ENCODE measurements at places on chromosomes 13 and 19.

- DNase-seq: no peak
These were observed 13.1 kb upstream of the TMEM161A start for GRCh38 chr19:19151418-19151817.

DNA sequence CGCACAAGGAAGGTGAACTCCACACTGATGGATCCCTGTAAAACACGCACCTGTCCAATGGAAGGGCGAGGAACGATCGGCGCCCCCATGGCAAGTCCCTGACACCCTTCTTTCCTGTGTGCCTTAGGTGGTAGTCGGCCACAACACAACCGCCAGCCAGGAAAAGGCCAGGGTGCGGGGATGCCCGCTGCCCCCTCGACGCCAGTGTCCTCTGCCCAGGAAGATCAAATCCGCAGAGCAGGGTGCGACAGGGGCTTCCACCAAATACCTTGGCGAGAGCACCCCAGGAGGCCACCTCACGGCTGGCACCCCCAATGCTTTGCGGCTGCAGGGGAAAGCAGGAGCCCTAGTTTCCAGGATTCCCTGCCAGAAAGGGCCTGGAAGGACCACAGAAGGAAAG is 91.2 kb downstream of the ZNF254 start:
- no peak for DNase-seq

GRCh38 chr13:27613628-27614027 is 6.7 kb downstream of the LNX2 start:
- DNase-seq: no peak

DNA sequence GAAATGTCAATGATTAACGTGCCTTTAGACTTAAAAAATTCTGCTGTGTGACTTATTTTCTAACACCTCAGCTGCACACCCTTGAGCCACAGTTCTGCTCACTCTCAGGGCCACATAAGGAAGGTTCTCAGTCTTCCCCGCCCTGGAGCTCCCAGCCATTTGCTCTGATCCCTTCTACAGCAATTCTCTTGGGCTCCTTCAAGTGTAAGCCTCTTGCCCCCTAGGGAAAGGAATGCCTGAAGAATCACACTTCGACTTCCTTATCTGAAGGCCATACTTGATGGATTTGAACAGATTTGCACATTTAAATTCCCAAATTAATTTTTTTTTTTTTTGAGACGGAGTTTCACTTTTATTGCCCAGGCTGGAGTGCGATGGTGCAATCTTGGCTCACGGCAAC is 44.2 kb downstream of the RASA3 start:
- no peak for DNase-seq

DNA sequence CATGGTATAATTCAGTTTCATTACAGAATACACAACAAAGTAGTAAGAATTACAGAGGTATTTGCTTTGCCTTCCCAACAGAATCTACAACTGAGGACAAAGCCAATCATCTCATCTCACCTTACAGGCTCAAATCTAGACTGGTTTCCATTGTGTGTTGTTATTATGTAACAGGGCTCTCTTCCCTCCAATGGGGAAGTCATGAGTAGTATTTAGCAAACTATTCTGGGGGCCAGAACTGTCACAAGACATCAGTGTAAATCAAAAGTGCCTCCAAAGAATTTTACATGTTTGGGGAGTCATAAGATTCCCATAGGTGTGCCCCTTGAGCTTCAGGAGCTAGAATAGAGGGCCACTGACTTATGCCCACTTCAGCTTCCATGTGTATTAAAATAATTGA is 187.0 kb upstream of the EDNRB start:
- DNase-seq: no peak

GRCh38 chr13:112721198-112722104 is 31.6 kb downstream of the ATP11A start:
- DNase-seq: no peak

DNA sequence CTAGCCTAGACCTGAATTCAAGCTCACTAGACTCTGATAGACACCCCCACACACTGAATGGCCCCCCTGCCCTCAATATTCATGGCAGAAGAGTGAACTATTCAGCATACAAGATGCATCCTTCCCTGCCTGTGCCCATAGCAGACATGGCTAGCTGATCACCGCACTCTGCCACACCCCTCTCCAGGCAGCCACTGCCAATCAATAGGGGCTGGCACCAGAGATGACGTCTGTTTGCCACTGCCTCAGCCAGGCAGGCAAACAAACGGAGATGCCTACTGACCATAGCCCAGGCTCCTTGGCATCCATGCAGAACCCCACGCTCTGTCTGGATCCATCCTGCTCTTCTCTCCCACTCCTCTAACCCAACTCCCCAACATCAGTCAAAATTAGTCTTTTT is 13.8 kb upstream of the NPAS1 start:
- DNase-seq: no peak

- DNase-seq: no peak
These were observed 15.2 kb upstream of the CPB2 start for GRCh38 chr13:46119883-46120614.

DNA sequence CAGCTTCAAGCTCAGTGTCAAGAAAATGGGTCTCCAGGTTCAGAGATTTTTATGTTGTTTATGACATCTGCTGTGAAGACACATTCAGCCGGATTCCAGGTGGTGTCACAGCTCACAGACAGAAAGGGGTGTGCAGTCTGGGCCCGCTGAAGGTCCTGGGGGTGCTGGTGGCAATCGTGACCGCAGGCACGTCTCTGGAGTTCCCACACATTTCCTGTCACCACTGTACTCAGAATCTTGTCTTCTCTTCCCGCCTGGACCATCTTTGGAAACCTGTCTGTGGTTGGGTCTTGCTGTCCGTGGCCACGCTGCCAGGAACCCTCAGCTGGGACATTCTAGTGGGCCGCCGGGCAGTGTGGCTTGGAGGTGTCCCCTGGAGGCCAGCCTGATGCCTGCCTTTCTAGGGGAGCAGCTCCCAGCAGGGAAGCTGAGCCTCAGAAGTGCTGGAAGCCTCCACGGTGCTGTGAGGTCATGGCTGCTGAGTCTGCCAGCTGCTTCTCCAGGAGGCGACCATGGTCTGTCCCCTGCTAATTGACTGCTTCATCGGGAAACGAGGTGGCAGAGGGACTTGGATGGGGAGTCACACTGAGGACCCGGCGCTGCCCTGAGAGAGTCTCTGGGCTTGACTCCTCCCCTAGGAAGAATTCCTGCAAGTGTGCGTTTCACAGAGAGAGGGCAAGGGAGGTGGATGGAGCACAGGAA is 3.7 kb downstream of the TEX29 start:
- DNase-seq: no peak

DNA sequence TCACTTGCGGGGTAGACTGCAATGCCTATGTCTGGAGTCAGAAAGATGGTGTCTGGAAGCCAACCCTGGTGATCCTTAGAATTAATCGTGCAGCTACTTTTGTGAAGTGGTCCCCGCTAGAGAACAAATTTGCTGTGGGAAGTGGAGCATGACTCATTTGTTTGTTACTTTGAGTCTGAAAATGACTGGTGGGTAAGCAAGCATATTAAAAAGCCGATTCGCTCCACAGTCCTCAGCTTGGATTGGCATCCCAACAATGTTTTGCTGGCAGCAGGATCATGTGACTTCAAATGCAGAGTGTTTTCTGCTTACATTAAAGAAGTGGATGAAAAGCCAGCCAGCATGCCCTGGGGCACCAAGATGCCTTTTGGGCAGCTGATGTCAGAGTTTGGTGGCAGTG is 9.5 kb upstream of the ERVV-1 start:
- DNase-seq: no peak

- DNase-seq: no peak
These were observed 307.0 kb downstream of the ZNF536 start for GRCh38 chr19:30679153-30679702.

- DNase-seq: no peak
These were observed 36.5 kb downstream of the SPTBN4 start for GRCh38 chr19:40503320-40503695.

DNA sequence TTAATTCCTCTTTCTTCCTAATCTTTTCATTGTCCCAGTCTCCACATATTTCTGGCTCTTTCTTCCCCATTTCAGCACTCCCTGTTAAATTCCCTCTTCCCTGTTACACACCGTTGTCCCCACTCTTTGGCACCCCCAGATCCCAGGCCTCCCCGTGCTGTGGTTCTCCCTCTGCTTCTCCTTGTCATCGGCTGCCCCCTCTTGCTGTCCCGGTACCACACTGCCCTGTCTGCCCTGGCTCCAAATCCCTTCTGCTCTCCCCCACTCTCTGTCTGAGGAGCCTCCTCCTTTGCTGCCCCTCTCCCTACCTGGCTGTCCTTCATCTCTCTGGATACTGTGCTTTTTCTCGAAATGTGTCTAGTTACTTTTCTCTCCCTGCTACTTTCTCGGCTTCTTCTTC is 983 bp downstream of the ZNF415 start:
- no peak for DNase-seq

DNA sequence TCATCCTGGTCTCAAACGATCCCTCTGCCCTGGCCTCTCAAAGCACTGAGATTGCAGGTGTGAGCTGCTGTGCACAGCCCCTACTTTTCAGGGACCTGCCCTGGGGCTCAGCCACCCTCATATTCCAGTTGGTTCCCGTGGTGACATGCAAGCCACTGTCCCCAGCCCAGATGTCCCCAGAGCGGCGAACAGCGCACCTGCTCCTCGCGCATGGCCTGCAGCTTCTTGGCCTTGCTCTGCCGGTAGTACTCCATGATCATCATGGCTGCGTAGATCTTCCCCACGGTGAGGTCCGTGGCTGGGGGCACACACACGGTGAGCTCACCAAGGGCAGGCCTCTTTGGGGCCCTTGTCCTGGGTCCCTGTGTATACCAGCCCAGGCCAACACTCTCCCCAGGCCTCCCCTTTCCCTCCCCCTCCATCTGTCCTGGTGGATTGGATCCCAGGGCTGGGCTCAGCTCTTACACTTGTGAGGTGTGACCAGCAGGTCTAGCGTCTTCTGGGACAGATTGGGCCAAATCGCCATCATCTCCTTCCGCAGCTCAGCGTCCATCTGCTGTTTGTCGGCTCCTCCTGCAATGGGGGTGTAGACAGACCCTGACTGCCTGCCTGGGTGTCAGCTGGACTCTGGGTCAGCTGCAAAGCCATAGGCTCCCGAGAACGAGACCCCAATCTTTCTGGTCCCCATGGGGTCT is 64.0 kb downstream of the IER2 start:
- no peak for DNase-seq

DNA sequence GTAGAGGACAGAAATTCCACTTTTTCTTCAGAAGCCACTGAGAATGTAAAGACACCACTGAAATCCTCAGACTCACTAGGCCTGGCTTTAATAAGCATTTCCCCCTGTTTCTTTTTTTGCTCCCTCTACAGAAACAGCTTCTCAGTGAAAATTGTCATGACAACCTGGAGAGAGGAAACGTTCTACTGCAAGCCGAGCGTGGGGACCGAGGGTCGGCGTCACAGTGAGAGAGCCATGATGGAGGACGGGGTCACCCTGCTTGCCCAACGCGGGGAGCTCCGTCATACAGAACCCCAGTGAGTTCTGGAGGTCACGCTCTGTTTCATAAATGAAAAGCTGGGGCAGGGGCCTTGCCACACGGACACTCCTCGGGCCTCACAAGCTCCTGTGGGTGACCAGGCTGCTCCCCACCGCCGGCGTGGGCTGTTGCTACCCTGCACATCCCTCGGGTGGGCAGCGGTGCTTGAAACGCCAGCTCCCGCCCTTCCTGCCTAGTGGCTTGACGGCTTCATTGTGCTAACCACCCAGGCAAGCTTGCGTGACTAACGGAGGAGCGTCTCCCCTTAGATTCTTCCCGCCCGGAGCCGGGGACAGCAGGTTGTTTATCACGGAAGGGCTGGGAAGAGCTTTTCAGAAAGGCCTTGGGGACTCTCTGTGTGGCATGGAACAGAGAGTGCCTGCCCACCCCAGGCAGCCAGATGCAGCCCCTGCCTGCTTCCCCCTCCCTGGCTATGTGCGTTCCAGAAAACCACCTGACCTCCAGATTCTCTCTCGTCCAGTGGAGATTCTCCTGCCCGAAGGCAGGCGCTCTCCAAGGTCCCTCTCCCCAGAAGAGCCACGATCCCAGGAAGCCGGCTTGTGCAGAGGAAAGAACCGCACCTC is 153.6 kb downstream of the KATNAL1 start:
- no peak for DNase-seq

GRCh38 chr13:72427757-72428528 is 299.5 kb downstream of the MZT1 start:
- DNase-seq: no peak

DNA sequence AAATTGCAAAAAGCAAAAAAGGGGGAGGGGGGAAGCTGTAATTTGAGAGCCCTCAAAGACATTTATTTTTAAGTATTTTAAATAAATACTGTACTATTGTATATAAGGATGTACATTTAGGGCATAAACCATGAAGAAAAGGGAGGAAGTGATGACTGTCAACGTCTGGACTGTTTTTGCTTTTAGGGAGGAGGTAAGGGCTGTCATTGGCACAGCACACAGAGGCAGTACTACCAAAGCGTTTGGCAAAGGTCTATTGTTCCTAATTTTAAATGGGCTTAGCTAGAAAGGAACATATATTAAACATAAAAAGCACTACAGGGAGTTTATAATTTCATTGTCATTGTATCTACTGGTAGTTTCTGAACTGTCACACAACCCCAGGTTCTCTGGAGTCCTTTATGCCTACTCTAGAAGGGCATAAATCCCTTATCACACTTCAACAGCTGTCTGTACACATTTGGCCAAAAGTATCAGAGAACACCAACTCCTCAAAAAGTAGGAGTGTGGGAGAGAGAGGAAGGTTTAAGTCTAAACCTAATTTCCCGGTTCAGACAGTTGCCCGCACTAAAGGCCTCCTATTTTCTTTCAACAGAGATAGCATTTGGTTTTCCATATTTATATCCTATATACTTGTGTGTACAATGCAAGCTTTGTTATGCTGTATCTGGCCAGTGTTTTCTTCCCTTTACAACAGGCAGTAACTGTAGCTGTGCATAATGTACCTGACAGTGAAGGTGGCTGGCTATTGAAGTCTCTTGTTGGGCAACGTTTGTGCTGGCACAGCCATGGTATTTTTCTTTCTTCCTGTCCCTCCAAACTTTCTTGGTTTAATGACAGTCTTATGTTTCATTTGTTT is 406.2 kb downstream of the KLF5 start:
- DNase-seq: no peak

DNA sequence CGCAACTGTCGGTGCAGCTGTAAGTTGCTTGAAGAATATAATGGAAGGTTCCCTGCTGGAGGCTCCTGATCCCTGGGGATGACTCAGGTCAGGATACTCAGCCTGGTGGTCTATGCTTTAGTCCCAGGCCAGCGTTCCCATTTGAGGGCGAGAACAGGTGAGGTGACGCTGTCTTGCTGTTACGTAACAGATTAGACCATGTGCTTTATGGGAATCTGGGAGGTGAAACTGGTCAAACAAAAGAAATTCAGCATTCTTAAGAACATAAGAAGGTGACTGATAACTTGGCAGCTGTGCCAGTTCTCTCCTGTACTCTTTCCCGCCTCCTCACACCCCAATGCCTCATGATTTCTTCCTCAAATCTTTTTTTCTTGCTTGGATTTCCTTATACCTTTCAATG is at the start of gene CXCL17:
Gene CXCL17 (minus strand): TSS at position 114 of the 400 bp plus-strand sequence. CDS start 114 bp downstream, outside the sequence.
- no peak for DNase-seq

- DNase-seq: no peak
These were observed 708 bp upstream of the ESD start for GRCh38 chr13:46797501-46798237.

DNA sequence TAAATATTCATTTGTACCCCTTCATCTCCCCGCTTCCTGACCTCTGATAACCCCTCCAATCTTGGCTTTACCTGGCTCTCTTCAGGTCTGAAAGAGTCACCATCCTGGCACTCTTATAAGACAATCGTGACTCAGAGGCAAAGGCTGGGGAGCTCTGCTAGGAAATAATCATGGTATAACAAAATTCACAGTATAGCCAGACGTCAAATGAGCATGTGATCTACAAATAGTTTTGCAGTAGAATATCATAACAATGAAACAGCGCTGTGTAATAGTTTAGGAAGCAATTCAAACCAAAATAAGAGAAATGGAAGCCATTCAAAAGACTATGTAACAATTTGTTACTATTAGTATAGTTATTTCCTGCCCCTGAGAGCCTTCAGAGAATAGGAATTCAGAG is 34.2 kb downstream of the RXFP2 start:
- DNase-seq: no peak

Data from activated T-helper 2 cell treated with anti-CD3 and anti-CD28 coated beads, Interferon-gamma antibody, Interleukin-2, Interleukin-4, amounts not matched to agents 10 μg/mL and 5 μg/mL and 100 μg/mL, durations not matched to agents 14 hours and 24 hours and 36 hours (primary cell).